CD4-positive, alpha-beta T cell treated with Interleukin-6 at 100 ng/mL for 8 hours (primary cell): ENCODE measurements at places on chromosomes 13 and 19.
A peak's percentile ranks its signal among the peaks of the same experiment; 100 is the strongest.

DNA sequence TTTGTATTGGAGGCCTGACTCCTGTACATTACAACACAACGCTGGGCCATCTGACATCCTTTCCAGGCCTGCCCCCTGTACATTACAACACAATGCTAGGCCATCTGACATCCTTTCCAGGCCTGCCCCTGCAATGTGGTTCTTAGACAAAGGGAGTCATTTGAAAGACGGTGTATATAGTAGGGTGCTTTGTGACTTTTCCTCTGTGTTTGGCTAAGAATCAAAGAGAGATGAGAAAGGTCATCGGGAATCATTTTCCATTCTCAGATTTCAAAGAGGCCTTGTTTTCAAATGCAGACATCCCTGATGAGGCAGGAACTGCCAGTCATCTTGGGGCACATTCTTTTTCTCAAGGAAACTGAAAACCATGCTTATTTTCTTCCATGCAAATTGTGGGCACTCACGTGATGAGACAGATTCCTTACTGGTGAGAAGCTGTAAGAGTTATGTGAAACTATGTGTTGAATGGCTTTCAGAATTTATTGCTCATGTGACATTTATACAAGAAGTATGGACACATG, 551.6 kb downstream of the MYO16 start:
- DNase-seq = no peak

- DNase-seq = no peak
These were observed 13.6 kb downstream of the ACP7 start for GRCh38 chr19:39097721-39098120.

- DNase-seq = no peak
These were observed 65.4 kb downstream of the TUBGCP3 start for GRCh38 chr13:112522578-112522977.

- no peak for DNase-seq
These were observed 67.4 kb downstream of the CDADC1 start for GRCh38 chr13:49315036-49315565.

GRCh38 chr13:32253911-32254399, 61.2 kb downstream of the ZAR1L start:
- DNase-seq = no peak

DNA sequence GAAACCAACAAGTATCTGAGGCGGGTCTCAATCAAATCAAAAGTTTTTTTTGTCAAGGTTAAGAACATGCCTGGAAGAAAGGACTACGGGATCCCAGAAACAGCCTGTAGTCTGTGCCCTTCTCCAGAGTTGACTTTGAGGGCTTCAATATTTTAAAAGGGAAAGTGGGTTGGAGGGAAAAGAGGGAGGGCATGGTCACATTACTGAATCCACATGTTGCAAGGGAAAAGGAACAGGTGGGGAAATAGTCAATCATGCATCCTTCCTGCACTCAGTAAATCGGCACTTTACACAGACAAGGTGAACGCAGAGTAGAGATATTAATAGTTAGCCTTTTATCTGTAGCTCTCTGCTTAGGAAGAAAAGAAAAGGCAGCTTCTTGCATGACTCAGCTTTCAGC, 808.5 kb downstream of the UQCRFS1 start:
- DNase-seq = no peak

GRCh38 chr19:31356587-31357314, 7.5 kb upstream of the TSHZ3 start:
- DNase-seq = peak; percentile 43

- DNase-seq = no peak
These were observed 171.4 kb downstream of the SUCLA2 start for GRCh38 chr13:47829690-47830089.

DNA sequence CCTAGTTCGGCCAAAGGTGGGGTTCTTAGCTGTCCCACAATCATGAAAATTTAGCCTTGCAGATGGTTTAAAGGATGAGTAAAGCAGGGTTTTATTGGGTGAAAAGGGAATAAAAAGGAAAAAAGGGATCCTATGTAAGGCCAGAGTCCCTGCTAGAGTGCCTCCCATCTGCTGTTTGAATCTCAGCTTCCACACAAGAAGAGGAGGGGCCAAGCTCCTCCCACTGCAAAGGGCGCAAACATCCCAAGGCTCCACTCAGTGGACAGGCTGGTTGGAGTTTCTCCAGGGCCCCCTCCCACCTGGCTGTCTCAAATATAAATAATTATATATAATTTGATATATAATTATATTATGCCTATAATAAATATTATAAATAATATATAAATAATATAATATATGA, 1272.1 kb upstream of the PCDH20 start:
- DNase-seq = no peak

- DNase-seq = no peak
These were observed 89.3 kb downstream of the DIAPH3 start for GRCh38 chr13:60074397-60074796.

GRCh38 chr19:4061683-4062418, 4.8 kb downstream of the ZBTB7A start:
- no peak for DNase-seq

DNA sequence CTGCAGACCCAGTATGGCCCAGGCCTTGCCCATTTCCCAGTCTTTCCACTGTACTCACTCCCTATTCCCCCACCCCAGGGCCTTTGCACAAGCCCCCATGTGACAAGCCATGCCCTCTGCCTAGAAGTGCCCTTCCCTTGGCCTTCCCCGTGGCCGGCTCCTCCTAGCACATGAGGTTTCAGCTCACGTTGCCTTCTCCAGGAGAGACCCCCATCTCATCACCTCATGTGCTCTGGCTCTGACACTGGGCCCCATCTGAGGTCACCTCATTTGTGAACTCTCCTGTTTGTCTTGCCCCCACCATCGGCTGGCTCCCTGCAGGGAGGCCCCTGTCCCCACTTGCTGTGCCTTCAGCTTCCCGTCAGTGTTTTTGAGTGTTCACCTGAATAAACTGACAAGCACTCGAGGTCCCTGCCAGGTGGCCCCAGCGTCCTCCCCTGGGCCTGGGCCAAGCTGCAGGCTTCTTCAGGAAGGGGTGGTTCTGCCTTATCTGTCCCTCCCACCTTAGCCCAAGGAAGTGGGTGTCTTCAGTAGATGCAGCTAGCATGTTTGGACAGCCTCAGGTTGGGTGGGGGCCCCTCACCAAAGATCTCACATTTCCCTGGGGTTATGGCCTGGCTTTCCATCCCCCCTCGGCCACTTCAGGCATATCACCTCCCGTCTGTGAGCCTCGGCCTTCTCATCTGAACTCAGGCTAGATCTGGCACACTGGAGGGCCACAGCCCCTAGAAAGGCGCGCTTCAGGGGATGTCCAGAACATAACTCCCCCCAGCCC, 3.8 kb upstream of the SLC25A42 start:
- no peak for DNase-seq

DNA sequence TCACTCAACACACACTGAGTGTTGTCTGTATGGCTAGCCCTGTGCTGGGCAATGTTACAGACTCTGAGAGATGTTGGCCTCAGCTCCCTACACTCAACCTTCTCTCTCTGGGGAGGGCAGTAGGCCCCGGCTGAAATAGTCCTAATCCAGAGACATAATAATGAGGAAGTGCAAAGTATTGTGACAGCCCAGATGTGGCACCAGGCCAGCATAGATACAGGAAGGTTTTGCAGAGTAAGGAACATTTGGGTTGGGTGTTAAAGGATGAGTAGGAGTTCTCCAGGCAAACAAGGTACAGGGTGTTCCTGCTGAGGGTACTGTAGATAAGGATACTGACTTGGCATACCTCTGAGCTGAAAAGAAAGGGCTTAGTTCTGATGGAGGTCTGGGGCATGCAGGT, 2.4 kb downstream of the LIN7B start:
- DNase-seq = no peak

DNA sequence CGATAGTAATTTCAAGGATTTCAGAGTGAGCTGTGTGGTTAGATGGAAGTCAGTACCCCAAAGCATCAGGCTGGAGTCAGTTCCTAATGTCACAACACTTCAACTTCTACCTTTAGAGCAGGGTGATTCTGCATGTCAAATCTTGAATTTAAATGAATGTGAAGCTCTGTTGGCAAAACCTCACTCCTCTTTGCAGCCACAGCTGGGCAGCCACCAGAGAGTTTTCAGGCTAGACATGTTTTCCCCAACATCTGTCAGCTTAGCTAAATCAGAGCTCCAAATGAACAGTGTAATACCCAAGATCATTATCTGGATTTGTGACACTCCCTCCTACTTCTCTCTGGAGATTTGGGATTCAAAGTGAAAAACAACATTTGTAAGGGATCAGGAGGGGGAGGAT, 33.7 kb upstream of the OLFM4 start:
- no peak for DNase-seq

- DNase-seq = no peak
These were observed 13.2 kb downstream of the PRR36 start for GRCh38 chr19:7860714-7861618.
